Tibial nerve (tissue), 4 donors: ENCODE measurements at places on chromosomes 3 and 15. TPM values are rescaled to one million over a fixed set of nuclear protein-coding genes. Genes with fewer than 3 reads are reported as not detected.

DNA sequence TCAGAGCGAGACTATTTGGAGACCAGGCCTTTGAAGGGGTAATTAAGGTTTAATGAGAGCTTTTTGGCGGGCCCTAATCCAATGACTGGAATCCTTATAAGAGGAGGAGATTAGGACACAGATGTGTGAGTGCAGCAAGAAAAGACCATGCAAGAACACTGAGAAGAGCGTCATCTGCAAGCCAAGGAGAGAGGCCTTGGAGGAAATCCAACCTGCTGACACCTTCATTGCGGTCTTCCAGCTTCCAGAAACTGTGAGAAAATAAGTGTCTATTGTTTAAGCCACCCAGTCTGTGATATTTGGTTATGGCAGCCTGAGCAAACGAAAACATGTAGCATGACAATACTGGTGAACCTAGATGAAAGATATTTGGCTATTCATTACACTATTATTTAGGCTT, 23.0 kb upstream of the MUSTN1 start:
- H3K4me3 ChIP-seq = no peak overlapping the region
- H3K27me3 ChIP-seq = no peaks in the 10 kb centered on the region
- no peaks in the 10 kb centered on the region for H3K4me1 ChIP-seq
- H3K27ac ChIP-seq = no peak overlapping the region

DNA sequence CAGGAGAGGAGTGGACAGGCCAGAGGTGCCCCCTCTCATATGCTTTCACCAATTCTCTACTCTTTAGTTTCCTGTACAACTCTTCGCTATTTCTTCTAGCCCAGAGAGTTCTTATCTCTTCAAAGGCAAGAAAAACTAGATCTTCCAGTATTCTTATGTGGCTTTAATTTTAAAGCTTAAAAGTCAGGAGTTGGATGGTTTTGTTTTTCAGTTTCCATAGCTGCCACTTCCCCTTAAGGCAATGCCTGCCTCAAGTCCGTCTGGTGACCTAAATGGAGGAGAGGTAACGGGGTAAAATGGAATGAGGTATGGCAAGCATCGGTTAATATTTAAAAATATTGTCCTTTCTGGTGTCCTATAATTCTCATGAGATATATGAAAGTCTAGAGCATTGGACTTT, 11.4 kb upstream of the VGLL3 start:
- H3K27me3 ChIP-seq = no peaks in the 10 kb centered on the region
- no peaks in the 10 kb centered on the region for H3K36me3 ChIP-seq
- no peak overlapping the region for H3K4me3 ChIP-seq
- no peak for DNase-seq
- no peak overlapping the region for H3K27ac ChIP-seq

DNA sequence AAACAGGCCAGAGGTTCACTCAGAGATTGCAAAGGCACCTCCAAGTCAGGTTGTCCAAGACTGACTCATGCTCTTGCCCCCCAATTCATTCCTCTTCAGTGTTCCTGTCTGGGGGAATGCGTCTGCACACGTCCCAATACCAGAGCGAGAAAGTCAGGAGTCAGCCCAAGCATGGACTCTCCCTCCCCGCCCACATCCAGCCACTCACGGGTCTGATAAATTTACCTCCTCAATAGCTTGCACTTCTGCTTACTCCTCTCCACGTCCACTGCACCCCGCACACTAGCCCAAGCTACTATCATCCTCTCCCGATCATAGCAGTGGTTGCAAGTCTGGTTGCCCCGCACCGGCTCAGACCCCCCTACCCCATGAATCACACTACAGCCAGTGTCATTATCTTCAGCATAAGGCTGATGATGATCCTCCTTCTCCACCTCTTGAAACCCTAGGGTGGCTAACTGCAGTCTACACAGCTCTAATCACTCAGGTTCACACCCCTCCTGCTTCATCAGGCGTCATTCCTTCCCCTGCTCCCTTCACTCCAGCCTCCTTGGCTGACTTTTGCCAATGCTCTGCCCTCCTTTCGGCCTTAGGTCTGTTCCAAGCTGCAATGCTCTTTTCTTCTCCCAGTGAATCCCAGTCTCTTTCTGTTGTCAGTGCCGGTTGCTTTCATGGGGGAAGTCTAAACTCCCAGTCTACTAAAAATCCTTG, 27.6 kb upstream of the MYO1E start:
- peaks cover 10% of the 10 kb centered on the region for H3K4me1 ChIP-seq
- no peak for DNase-seq
- H3K4me3 ChIP-seq = no peak overlapping the region

DNA sequence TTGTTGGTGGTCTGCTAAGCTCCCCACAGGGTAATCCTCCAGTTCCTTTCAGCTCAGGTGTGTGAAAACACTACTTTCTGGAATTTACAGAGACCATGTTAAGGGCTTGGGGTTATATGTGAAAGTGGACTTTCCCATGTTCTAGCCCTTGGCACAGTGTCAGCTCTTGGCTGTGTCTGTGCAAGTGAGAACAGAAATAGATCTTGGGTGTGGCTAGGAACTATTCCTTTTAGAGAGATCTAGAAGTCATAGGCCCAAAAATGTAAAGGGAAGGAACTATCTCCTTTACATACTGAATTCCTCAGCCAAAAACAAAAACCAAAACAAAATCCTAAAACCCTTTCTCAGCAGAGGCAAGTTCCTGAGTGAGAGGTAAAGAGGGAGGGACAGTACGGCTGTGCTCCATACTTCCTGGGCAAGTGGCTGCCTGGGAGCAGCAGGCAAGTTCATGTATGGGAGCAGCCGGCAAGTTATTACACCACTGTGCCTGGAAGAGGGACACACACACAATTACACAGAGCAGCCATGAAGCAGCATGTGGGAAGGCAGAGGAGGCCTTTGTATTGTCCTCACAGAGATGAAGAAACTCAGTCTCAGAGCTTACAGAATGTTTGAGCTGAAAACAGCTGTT, 19.9 kb upstream of the C3orf62 start:
- H3K27me3 ChIP-seq = no peaks in the 10 kb centered on the region
- peaks cover 94% of the 10 kb centered on the region for H3K36me3 ChIP-seq
- H3K4me3 ChIP-seq = no peak overlapping the region
- H3K4me1 ChIP-seq = peaks cover 17% of the 10 kb centered on the region
- DNase-seq = peak; percentile 62

DNA sequence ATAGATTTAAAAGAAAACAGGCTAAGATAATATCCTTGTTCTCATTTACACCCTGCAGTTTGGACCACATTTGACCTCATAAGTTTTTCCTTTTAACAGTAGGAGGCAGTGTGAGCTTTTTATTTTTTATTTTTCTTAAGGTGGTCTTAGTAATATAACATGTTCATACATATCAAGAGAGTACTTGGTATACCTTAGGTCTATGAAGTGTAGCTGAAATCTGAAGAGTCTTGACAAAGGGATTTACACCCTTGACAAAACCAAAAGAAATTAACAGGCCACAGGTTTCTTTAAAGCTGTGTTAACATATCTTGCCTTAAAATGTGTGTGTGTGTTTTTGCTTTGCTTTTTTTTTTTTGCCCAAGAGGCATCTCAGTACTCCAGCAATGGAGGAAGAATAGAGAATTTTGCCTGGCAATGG, 3.2 kb downstream of the RAP2B start:
- H3K36me3 ChIP-seq = peaks cover 9% of the 10 kb centered on the region
- H3K27me3 ChIP-seq = no peaks in the 10 kb centered on the region
- peaks cover 19% of the 10 kb centered on the region for H3K4me1 ChIP-seq
- no peak for DNase-seq
- H3K4me3 ChIP-seq = no peak overlapping the region

P2RY12 gene
- 9.2 TPM for total RNA-seq

MRPL47 gene
- 14.9 TPM for total RNA-seq

GRCh38 chr15:76169018-76169417, 109.2 kb downstream of the TMEM266 start:
- no peak for DNase-seq
- no peaks in the 10 kb centered on the region for H3K36me3 ChIP-seq
- H3K27ac ChIP-seq = no peak overlapping the region
- no peaks in the 10 kb centered on the region for H3K27me3 ChIP-seq
- H3K4me3 ChIP-seq = no peak overlapping the region
- H3K4me1 ChIP-seq = no peaks in the 10 kb centered on the region

GRCh38 chr3:109532257-109533216, 195.2 kb upstream of the DPPA4 start:
- peak; percentile 9 for DNase-seq
- no peaks in the 10 kb centered on the region for H3K27me3 ChIP-seq
- no peak overlapping the region for H3K27ac ChIP-seq
- H3K4me1 ChIP-seq = no peaks in the 10 kb centered on the region
- no peaks in the 10 kb centered on the region for H3K36me3 ChIP-seq
- H3K4me3 ChIP-seq = no peak overlapping the region

DNA sequence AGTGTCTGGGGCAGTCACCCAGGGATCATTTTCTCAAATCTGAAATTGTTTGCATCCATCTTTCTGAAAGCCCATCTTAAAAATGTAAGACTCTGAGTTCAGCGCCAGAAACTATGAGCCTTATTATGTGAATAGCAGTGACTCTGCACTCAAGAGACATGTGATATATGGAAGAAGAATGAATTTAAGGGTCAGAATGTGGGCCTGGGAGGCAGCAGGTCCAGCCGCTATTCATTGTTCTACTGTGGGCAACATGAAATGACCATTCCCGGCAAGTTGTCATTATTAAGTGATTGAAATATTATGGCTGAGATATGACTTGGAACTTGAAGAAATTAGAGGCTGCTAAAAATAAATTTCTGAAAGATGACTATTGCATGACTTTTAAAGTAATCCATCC, 228.6 kb upstream of the ARRDC4 start:
- H3K4me1 ChIP-seq = peaks cover 3% of the 10 kb centered on the region
- no peak overlapping the region for H3K27ac ChIP-seq
- DNase-seq = no peak
- no peaks in the 10 kb centered on the region for H3K27me3 ChIP-seq

FETUB gene
- total RNA-seq = not detected

- DNase-seq = no peak
- no peaks in the 10 kb centered on the region for H3K36me3 ChIP-seq
- no peaks in the 10 kb centered on the region for H3K27me3 ChIP-seq
- no peak overlapping the region for H3K27ac ChIP-seq
Observed at GRCh38 chr15:75929799-75930565, 26.3 kb downstream of the FBXO22 start.

GRCh38 chr15:38307861-38308641, 55.4 kb downstream of the SPRED1 start:
- no peaks in the 10 kb centered on the region for H3K27me3 ChIP-seq
- no peaks in the 10 kb centered on the region for H3K36me3 ChIP-seq
- H3K4me1 ChIP-seq = no peaks in the 10 kb centered on the region
- no peak overlapping the region for H3K4me3 ChIP-seq
- no peak overlapping the region for H3K27ac ChIP-seq

ADAMTS17 gene
- 3.3 TPM for total RNA-seq

CRYGS gene
- 3.3 TPM for total RNA-seq

GRCh38 chr15:43795997-43796396, 3.9 kb downstream of the SERF2 start:
- no peaks in the 10 kb centered on the region for H3K27me3 ChIP-seq
- no peak overlapping the region for H3K4me3 ChIP-seq
- no peak for DNase-seq
- no peak overlapping the region for H3K27ac ChIP-seq
- peaks cover 63% of the 10 kb centered on the region for H3K36me3 ChIP-seq
- peaks cover 78% of the 10 kb centered on the region for H3K4me1 ChIP-seq

GRCh38 chr3:110518031-110518430, 553.6 kb upstream of the NECTIN3 start:
- H3K36me3 ChIP-seq = no peaks in the 10 kb centered on the region
- no peaks in the 10 kb centered on the region for H3K27me3 ChIP-seq
